PC-9 (cell line): ENCODE measurements at places on chromosomes 1 and 21. TPM values are rescaled to one million over a fixed set of nuclear protein-coding genes. Genes with fewer than 3 reads are reported as not detected.

Gene FBXO42
- total RNA-seq: 13.0 and 15.3 TPM in 2 replicates

Gene MED8
- 54.8 and 56.0 TPM in 2 replicates for total RNA-seq

Gene LMOD1
- 0.53 and 0.74 TPM in 2 replicates for total RNA-seq

Gene ZNF695
- total RNA-seq: 9.5 and 9.8 TPM in 2 replicates

- no peak overlapping the region for H3K27ac ChIP-seq
- H3K36me3 ChIP-seq: no peaks in the 10 kb centered on the region
- H3K4me3 ChIP-seq: no peak overlapping the region
- H3K27me3 ChIP-seq: peaks cover 17% of the 10 kb centered on the region; the same call in 1 of the 2 replicates
Observed at GRCh38 chr1:4529446-4530165, 124.8 kb upstream of the AJAP1 start.

DNA sequence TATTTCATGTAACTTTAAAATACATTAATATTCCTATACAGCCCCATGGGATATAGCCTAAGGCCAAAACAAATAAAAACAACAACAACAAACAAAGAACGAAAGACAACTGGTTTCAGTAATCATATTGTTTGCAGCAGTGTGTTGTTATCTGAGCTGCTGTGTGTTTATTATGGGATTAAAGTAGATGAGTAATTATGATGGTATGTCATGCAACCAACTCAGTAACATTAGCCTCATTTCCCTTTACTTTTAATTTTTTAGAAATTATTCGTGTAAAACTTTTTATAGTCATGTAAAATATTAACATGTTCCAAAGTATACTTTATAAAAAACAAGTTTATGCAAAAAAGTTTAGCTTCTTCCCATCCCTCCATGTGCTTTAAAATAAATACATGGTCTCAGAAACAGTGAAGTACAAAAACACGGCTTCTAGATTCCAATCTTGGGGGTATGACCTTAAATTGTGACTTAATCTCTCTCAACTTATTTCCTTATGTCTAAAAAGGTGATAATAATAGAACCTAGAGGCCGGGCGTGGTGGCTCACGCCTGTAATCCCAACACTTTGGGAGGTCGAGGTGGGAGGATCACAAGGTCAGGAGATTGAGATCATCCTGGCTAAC, 176.1 kb downstream of the SLC45A1 start:
- peak overlapping the region; percentile 48 for H3K27ac ChIP-seq
- DNase-seq: no peak

- no peaks in the 10 kb centered on the region for H3K36me3 ChIP-seq
- peaks cover 54% of the 10 kb centered on the region for H3K27me3 ChIP-seq
- H3K27ac ChIP-seq: no peak overlapping the region
Observed at GRCh38 chr1:3697810-3698209, 45.5 kb downstream of the TP73 start.

DNA sequence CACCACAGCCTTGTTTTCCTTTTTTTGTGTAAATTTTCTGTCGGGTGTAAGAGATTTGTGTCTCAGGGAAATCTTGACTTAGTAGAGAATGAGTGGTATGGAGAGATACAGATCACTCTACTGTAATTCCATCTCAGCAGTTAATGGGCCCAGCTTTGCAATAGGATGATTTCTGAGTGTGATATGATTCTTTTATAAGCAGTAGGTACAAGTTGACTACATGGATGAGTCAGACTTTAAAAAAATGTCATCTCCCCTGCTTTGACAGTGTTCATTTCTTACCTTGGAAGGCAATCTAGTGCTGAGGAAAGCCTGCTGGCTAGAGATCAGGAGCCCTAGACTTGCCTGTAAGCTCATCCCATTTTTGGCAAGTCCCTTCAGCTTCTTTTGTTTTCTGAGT, 261.9 kb downstream of the RYR2 start:
- peaks cover 13% of the 10 kb centered on the region; the same call in 1 of the 2 replicates for H3K27me3 ChIP-seq
- H3K36me3 ChIP-seq: no peaks in the 10 kb centered on the region
- no peak for DNase-seq
- no peaks in the 10 kb centered on the region for H3K4me1 ChIP-seq

- peaks cover 4% of the 10 kb centered on the region; the same call in 1 of the 2 replicates for H3K36me3 ChIP-seq
- H3K4me1 ChIP-seq: no peaks in the 10 kb centered on the region
- H3K4me3 ChIP-seq: no peak overlapping the region
- DNase-seq: no peak
Observed at GRCh38 chr21:44094832-44095231, 12.4 kb upstream of the PWP2 start.

- no peak for DNase-seq
- H3K27me3 ChIP-seq: no peaks in the 10 kb centered on the region
- H3K4me3 ChIP-seq: no peak overlapping the region
- no peak overlapping the region for H3K27ac ChIP-seq
Observed at GRCh38 chr1:31524186-31524901, 52.0 kb upstream of the TINAGL1 start.

GRCh38 chr1:207964195-207964966, 53.5 kb upstream of the CD34 start:
- H3K4me3 ChIP-seq: no peak overlapping the region; the same call in 1 of the 2 replicates
- 0 out of 2 replicates have a peak, but pooled peaks cover 7% of the 10 kb centered on the region for H3K27me3 ChIP-seq
- H3K4me1 ChIP-seq: peaks cover 4% of the 10 kb centered on the region
- H3K27ac ChIP-seq: no peak overlapping the region
- peak; percentile 2 for DNase-seq
